ENCODE measurements at places on chromosomes 12 and 14.

DNA sequence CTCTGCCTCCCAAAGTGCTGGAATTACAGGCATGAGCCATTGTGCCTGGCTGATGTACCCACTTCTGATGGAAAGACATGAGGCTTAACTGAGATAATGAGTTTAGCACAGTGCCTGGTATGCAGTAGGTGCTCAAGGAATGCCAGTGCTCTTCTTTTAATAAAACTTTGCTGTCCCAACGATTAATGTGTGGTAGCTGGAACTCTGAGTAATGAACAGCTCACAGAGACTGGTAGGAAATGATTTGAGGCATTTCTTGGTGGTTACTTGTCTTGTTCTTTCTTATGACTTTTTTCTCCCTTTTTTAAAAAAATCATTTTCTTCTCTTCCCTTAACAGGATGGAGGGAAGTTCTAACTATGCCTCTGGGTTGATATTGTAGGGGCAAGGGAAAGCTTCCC is 235.7 kb upstream of the PWP1 start:
- no peak for DNase-seq

- no peak for DNase-seq
These were observed 12.4 kb downstream of the ANKRD9 start for GRCh38 chr14:102496958-102497744.

GRCh38 chr14:38339696-38340095 is 83.8 kb upstream of the CLEC14A start:
- DNase-seq, result no peak

- no peak for DNase-seq
These were observed 133.1 kb downstream of the CACNA1C start for GRCh38 chr12:2185751-2186341.

DNA sequence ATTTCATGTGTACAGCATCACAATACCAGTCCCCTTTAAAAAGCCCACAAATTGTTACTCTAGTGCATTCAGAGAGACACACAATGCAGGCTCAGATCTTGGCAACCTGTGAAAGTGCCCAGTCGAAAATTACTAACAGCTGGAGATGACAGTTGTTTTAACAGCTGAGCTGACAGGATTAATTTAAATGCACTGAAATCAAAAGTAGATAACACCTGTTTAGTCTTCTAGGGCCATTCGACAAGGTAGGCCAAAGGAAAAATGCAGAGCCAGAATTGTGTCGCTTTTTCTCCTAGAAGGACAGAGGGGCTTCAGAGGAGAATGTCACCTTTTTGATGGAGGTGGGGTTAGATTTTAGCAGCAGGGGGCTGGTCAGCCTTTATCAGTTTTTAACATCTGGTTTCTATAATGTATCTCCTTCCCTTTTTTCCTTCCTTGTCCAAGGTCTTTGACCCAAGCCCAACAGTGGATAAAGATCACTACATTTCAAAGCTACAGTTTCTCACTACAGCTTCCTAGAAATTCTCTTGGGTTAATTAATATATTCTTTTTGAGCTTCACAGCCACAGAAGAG is 139.1 kb downstream of the SOX5 start:
- DNase-seq, result no peak

- no peak for DNase-seq
These were observed 62.3 kb downstream of the NIN start for GRCh38 chr14:50768680-50769079.

All from stimulated activated CD8-positive, alpha-beta memory T cell treated with anti-CD3 and anti-CD28 coated beads, Interleukin-7, amount 100 ng/mL, for 1 hour (primary cell).